Kidney glomerular epithelial cell (primary cell): ENCODE measurements at places on chromosomes 2 and 18.

DNA sequence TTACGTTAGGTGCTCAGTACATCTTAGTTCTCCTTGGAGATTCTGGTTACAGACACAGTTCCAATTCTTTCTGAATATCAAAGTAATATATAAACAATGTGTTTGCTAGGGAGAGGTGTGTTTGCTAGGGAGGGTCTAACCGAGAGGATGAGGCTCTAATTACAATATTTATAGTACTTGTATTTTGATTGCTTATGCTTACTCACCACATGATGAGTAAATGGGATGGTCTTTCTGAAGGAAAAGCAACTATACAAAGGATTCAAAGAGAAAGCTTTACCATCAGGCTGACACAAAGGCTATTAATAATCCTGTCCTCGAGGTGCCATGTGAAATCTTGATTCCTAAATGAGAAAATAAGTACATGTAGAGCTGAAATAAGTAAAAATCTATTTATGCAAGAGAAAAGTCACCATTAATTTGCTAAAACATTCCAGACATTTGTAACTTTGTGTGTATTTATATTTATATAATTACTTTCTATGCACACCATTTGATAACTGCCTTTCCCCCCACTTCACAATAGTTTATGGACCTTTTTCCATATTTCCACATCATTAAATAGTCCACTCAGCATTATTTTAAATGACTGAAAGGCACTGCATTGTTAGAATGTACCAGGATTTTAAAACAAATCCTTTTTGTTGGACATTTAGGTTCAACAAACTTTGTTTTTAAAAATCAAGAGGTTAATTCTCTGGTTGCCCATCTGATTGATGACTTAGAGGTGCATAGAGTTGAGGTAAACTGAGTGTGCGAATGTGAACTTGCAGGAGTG is 94.5 kb upstream of the FN1 start:
- DNase-seq, result peak; percentile 24

DNA sequence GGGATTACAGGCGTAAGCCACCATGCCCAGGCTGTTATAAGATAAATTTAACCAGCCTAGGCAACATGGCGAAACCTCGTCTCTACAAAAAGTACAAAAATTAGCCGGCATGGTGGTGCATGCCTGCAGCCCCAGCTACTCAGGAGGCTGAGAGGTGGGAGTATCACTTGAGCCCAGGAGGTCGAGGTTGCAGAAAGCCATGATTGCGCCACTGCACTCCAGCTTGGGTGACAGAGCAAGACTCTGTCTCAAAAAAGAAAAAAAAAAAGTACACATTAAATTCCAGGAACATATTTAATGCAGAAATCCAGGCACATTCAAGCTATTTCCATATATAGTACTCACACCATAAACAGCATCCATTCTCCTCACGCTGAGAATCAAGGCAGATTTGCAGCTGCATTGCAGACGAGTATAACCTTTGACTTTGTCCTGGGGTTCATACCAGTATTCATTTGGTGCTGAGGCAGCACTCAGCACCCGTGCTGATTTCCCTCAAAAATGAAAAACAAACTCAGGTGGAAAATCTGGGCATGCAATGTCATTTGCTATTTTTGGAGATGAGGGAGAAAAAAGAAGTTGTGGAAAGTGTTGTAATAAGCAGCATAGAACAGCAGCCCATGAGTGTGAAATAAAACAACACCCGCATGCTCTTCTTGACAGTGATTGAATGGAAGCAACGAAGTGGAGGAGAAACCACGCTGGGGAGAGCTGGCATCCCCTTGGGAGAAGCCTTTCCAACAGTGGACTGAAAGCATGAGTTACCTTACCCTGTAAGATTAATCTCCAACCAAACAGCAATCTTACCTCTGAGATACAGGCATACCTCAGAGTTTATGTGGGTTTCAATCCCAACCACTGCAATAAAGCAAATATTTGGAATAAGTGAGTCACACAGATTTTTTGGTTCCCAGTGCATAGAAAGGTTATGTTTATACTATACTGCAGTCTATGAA is 46.8 kb upstream of the ANXA4 start:
- peak; percentile 96 for DNase-seq

GRCh38 chr2:147826278-147827087 is 18.3 kb upstream of the ACVR2A start:
- no peak for DNase-seq

DNA sequence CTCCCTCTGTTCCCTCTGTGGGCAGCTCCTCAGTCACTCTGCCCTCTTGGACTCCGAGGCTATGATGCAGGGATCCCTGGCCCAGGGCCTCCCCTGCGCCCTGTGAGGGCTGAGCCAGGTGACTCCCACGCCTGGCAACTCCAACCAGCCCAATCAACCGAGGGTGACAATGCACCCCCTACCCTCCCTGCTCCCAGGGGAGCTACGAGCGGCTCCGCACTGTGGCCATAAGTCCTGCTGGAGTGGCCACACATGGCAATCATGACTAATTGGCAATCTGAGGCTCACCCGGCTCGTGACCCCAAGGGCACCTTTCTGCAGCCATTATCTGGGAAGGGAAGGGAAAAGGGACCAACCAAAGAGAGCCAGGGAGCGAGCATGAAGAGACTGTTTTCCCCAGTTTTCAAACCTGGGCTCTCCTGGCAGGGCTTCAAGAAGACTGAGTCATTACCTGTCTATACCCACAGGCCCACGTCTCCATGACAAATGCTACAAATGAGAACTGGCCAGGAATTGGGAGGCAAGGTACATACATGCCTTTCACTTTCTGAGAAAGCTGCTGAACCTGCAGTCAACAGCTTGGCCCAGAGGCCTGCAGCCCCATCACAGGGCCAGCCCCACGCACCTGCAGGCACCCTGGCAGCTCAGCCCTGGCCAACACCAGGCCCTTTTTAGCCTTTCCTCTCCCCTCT is 45.1 kb downstream of the RPL31 start:
- peak; percentile 93 for DNase-seq

GRCh38 chr2:11811036-11811654 is 64.7 kb downstream of the LPIN1 start:
- no peak for DNase-seq

GRCh38 chr2:192828175-192828574 is 633.4 kb upstream of the TMEFF2 start:
- DNase-seq, result no peak

DNA sequence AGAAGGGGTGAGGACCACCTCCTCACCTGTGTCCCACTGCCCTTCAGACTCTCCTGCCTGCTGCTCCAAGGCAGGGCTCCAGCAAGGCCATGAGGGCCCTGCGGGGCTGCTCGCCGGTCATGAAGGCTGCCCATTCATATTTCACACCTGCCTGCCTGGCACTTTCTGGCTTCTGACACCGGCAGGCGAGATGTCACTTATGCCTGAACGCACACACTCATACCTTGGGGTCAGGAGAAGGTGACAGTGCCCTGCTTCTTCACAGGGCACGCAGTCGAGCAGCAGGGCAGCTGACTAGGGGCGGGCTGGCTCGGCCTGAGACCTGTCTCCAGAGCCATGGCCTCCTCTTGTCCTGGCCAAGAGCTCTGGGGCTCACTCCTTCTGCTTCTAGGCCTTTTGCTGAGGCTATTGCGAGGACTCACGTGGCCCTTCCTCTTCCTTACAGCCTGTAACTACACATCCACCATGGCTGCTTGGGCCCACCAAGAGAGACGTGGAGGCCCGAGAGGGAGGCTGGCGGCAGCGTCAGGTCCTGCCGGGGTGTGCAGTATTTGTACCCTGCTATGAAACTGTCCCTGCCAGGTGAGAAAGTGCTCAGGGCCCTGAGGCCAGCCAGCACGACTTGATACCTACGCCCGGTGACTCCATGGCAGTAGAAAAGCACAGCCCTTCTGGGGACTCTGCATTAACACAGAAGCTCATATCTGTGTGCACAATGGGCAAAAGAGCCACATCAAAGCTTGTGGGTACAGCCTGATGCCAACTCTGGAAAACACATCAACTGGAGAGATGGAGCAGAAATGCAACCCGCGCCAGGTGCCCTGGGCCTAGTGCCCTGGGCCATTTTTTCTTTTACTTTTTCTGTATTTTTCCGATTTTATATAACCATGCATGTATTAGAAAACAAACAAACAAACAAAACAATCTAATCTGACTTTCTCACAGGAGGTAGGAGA is 30.6 kb downstream of the HS6ST1 start:
- DNase-seq, result no peak

DNA sequence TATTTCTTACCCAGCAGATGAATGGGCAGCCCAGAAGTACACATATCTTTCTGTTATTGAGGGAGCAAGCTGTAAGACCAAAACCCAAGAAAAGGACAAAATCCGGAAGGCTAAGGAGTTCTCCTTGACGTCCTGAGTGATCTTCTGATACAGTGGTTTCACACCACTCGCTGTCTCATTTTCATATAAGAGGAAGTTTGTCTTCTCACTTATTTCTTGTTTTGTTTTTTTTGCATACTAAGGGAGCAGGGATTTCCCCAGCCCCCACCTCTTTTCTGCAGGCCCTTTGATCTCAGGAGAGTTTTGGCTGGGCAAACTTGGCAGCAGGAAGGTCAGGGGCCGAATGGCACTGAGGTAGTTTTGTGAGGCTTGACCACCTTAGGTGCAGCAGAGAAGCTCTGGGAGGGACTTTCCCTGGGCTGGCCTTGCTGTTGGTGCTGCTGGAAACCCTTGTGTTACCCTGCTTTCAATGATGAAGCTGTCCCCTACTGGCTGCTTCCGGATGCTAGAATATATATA is 13.3 kb downstream of the CHRNA1 start:
- DNase-seq, result no peak

GRCh38 chr2:223760838-223761502 is 76.4 kb downstream of the AP1S3 start:
- DNase-seq, result peak; percentile 87

DNA sequence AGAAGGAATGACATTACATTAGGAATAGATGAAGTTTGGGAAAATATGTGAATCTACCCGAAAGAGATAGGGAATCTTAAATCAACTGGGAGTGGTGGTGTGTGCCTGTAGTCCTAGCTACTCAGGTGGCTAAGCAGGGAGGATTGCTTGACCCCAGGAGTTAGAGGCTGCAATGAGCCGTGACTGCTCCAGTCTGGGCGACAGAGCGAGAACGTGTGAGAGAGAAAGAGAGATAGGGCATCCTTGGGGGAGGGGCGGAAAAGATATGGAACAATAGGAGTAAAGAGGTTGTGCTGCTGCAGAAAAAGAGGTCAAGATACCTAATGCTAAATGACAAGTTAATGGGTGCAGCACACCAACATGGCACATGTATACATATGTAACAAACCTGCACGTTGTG is 47.1 kb upstream of the ADAM23 start:
- DNase-seq, result no peak

- DNase-seq, result no peak
Measured at GRCh38 chr2:100040906-100041305, 101.5 kb downstream of the AFF3 start.

GRCh38 chr2:24620936-24621335 is 129.9 kb downstream of the NCOA1 start:
- no peak for DNase-seq

GRCh38 chr2:69221512-69221911 is 165.5 kb downstream of the GFPT1 start:
- no peak for DNase-seq

GRCh38 chr18:76967721-76968472 is 145.5 kb downstream of the ZNF236 start:
- no peak for DNase-seq

DNA sequence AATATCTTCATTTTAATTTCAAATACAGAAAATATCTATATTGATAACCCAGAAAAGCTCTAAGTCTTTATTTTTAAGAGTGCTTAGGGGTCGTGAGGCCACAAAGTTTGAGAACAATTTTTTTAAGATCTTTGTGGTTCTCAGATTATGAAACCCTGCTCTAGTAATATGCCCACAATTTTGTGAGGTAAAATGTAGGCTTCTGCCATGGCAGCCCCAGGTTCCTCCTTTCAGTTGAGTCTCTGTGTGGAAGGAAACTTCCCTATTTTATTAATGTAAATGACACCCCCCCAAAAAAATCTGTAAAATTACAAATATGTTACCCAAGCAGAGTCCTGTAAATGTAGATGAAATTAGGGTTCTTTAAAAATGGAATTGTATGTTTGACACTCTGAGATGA is 600.5 kb downstream of the SATB2 start:
- no peak for DNase-seq

DNA sequence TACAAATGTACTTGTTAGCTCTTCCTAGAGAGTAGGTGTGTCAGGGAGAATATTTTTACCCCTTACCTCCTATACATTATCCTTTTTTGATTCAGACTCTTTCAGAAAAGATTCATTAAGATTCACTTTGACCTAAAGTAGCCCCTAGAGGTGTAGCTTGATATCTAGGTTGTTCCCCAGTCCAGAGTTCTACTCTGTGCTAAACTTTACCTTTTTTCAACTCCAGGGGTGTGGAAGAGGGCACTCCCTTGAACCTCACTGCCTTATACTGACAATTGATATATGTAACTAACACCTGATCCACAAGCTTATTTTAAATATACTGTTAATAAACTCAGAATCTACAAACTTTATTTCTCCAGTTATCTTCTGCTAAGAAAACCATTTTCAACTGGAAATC is 30.0 kb downstream of the AFTPH start:
- DNase-seq, result no peak

DNA sequence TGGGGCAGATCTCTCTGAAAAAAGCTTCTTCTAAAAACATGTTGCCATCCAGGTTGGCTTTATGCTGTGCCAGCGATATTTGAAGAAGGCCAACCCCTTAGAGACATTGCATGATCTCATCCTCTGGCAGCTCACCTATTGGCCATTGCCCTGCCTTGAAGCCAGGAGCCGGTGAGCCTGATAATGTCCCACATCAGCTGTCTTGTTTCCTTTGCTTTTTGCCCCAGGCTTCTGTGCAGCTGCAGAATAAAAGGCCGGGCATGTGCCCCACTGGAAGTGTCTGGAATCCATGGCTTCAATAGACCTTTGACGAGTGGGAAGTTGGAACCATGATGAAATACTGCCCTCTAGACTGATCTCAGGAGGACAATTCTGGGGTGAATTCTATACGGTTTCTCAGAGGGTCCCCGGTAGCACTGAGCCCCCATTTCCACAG is 523.5 kb upstream of the ZEB2 start:
- no peak for DNase-seq

- DNase-seq, result peak; percentile 81
Measured at GRCh38 chr2:200306196-200306930, at the start of gene SPATS2L. TSS of gene SPATS2L (plus strand) at chr2:200306693. CDS start at chr2:200389245, 82,552 bp downstream.

GRCh38 chr2:88690591-88691338 is 708 bp upstream of the RPIA start:
- DNase-seq, result no peak

- no peak for DNase-seq
Measured at GRCh38 chr2:144624451-144624850, 104.5 kb upstream of the ZEB2 start.

GRCh38 chr2:168525716-168526446 is 69.8 kb downstream of the CERS6 start:
- no peak for DNase-seq

- DNase-seq, result no peak
Measured at GRCh38 chr2:198134293-198134955, 330.0 kb downstream of the PLCL1 start.

- no peak for DNase-seq
Measured at GRCh38 chr18:11983592-11983991, 2.3 kb downstream of the IMPA2 start.

DNA sequence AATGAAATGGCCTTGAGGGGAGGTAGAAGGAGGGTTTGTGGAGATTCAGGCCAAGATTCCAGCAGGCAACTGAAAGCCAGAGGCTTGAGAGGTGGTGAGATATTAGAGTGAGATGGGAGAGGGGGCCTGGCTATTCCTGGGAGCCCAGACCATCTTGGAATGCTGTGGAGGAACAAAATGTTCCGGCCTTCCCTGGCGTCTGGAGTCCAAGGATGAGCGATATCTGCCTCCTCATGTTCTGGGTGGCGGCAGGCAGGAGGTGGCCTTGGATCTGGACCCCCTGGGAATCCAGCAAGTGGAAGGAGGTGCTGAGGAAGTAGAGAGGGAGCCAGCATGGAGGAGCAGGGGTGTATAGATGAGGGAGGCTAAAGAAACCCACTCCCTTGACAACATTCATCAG is 335.9 kb downstream of the CYP26B1 start:
- no peak for DNase-seq
